ENCODE measurements at places on chromosomes 2 and 18. TPM values are rescaled to one million over a fixed set of nuclear protein-coding genes. Genes with fewer than 3 reads are reported as not detected.

LYG1 gene
- total RNA-seq, result 0.46 TPM

UGT1A8 gene
- total RNA-seq, result not detected

DSG1 gene
- 0.23 TPM for total RNA-seq

TMEM18 gene
- total RNA-seq, result 30.9 TPM
